ENCODE measurements at places on chromosomes 2 and 18.

DNA sequence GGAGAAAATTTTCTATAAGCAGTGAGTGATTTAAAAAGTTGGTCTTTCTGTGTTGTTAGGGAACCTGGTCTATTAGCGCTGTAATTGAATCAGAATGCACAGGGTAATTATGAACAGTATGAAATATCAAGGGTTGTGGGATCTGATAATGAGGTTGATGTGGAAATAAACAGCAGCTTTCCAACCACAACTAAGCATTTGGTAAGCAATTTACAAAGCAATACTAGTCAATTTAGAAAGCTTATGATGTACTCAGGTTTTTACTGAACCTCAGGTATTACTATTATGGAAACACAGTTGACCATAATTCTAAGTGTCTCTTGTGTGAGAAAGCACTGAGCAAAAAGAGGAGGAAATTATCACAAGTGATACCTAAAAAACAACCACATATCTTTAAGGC lies 11.0 kb upstream of the SMCHD1 start:
- no peak for DNase-seq

- DNase-seq = no peak
Measured at GRCh38 chr2:224749136-224749535, 33.0 kb upstream of the CCDC195 start.

DNA sequence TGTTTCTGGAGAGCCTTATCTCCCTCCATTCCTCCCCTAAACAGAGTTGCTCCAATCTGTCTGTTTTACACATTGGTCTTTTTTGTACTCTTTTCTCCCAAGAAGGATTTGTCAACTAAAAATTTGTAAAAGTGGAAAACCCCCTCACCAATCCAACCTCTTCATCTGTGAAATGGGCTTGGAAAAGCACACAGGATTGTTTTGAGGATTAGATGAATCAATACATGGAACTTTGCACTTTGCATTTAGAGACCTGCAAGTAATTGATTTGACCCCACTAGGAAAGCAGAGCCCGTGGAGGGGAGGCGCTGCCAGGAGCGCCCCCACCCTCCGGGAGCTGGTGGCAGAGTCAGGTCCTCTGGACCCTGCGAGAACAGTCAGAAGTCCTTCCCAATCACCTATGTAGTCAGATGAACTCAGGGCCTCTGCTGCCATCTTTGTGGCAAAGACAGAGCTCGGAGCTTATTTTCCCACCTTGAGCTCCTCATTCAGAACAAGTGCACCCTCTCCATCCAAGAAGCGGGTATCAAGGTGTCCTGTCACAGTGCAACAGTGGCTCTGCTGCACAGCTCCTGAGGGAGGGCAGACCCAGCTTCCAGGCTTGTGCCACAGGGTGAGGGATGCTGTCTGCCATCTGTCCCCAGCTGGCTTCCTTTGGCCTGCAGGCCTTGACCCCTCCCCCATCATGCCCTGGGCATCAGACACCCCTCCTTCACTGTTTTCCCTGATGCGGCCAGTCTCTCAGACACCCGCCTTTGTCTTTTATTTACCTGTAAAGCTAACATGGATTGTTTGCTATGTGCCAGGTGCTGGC lies 1.7 kb upstream of the TMEM185B start:
- DNase-seq = no peak

- no peak for DNase-seq
Measured at GRCh38 chr2:153871231-153872221, at the start of gene GALNT13. Gene GALNT13 (plus strand): TSS chr2:153871922.

- no peak for DNase-seq
Measured at GRCh38 chr2:169358016-169358415, 4.3 kb downstream of the LRP2 start.

GRCh38 chr2:170189757-170190156 lies 11.8 kb downstream of the MYO3B start:
- DNase-seq = no peak

DNA sequence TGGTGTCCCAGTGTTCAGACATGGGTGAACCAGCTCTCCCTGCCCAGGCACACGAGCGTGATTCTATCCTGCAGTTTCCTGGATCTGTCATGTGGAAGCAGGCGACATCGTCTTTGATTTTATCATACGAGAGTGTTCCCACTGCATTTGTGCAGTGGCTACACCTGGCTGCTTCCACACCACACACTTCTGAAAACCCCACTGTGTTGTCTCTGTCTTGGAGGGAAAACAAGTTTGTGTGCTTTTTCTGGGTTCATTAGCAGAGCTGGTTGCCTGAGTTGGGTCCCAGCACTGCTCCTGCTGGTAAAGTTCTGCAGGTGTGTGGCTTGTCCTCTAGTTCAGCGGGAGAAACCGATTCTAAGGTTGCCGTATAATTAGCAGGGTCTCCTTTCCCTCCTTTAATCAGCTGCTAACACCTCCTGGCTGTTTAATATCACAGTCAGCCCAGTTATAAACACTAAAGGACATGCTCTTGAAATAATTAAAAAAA lies 58.5 kb upstream of the TWIST2 start:
- no peak for DNase-seq

GRCh38 chr2:72136331-72136730 lies 11.3 kb downstream of the CYP26B1 start:
- DNase-seq = no peak
